GM12892 (cell line): ENCODE measurements at places on chromosomes 16 and 17.

DNA sequence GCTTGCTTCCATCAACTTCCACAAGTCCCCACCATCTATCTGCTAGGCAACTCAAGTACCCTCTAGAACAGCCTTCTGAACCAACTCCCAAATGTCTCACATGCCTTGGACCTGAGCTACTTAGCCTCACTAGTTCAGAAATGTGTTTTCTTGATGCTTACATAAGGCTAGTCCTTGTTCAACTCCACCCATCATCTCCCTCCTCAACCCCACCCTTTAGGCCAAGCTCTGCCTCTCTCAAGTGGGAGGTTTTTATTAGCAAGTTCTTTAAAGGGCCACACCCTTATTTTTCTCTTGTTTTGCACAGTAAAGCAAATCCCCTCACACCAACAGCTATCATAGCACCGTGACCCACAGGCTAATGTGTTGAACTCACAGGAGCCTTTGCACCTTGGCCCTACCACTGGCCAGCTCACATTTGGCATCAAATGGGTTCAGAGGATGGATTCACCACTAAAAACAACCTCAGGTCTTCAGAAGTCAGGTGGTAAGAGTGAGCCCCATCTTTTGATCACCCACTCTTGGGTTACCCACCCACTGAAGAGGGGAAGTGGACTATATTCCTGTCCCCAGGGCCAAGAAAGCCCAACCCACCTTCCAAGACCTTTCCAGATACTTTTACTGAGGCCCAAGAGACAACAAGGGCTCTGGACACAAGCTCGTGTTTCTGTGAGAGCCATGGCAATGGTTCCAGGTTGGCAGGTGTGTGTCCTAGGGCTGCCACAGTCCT lies 12.2 kb downstream of the PIK3R5 start:
- DNase-seq: no peak

- DNase-seq: no peak
Observed at GRCh38 chr17:28706471-28707338, 5.0 kb downstream of the PROCA1 start.

DNA sequence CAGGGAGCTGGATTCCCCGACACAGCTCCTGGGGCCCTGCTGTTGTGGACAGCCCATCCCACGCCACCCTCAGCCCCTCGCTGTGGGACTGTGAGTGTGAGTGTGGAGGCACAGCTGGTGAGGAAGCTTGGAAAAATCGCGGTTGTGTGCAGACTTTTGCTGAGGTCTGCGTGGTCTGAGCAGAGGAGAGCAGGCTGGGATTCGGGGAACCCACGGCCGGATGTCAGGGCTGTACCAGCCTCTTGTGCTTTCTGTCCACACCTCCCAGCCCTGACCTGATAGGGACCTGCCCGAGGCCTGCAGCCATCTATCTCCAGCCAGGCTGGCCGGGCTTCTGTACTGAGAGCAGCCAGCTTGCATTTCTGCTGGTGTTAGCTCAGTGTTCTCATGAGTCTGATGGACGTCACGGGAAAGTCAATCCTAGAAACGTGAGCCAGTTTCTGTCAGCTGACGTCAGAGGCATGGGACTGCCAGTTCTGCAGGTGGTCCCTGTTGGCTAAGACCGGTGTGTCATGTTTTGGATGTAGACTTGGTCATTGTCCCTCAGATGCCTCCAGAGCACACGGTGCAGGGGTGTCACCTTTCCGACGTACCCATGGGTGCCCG lies 72.8 kb upstream of the ZNF750 start:
- DNase-seq: no peak

DNA sequence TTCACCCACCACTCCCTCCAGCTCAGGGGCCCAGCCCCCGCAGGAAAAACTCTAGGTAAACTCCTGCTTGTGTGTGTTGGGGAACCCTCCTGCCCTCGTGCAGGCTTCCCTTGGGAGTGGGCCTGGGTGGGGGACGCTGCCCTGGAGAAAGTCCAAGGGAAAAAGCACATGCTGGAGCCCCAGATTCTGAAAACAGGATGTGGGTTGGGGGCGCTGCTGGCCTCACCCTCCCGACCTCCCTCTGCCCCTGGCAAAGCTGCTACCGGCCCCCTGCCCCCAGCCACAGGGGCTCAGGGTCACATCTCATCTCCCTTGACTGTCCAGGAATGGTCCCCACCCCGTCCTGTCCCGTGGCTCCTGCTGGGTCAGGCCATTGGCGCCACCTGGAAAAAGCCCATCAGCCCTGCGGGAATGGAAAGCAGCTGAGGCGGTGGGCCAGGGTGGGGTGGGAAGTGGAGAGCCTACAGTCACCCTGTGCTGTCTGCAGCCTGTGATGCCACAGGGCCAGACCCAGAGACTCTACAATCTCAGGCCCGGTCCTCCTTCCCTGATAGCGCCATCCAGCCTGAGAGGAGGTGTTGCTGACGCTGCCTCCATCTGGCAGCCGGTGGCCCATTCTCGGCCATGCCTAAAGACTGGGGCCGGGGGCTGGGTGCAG lies 2.5 kb upstream of the GJD3 start:
- no peak for DNase-seq

DNA sequence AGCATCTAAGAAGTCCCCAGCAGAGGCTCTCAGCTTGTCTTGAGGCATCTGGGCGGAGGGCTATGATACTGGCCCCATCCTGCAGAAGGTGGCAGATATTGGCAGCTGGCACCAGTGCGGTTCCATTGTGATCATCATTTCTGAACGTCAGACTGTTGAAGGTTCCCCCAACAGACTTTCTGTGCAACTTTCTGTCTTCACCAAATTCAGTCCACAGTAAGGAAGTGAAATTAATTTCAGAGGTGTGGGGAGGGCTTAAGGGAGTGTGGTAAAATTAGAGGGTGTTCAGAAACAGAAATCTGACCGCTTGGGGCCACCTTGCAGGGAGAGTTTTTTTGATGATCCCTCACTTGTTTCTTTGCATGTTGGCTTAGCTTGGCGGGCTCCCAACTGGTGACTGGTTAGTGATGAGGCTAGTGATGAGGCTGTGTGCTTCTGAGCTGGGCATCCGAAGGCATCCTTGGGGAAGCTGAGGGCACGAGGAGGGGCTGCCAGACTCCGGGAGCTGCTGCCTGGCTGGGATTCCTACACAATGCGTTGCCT lies at the start of gene CIITA:
TSS of gene CIITA (plus strand) at position 404 of the 543 bp plus-strand sequence. CDS start at position 533, 129 bp downstream.
- peak; percentile 63 for DNase-seq

DNA sequence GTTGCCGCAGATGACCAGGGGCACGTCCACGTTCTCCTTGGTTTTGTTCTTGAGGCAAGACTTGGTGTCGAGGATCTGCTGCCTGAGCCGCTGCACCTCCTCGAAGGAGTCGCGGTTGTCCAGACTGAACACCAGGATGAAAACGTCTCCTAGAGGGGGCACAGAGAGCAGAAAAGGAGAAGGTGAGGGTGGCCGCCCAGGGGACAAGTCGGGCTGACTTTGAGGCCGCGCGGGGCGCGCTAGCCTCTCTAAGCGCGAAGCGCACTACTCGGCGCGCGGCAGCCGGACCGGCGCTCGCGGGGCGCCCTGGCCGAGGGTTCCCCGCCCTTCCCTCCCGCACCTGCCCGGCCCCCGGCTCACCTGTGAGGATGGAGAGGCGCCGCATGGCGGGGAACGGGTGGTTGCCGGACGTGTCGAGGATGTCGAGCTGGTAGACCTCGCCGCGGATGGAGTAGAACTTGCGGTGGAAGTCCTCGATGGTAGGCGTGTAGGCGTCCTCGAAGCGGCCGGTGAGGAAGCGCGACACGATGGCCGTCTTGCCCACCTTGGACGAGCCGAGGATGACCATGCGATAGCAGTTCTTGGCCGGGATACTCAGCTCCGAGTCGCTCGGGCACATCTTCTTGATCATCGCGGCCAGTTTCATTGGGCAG lies 533 bp downstream of the RASD1 start:
- no peak for DNase-seq

- no peak for DNase-seq
Observed at GRCh38 chr17:6426356-6427101, 8.4 kb downstream of the AIPL1 start.

GRCh38 chr17:62592341-62593099 lies 35.0 kb upstream of the MRC2 start:
- no peak for DNase-seq

- DNase-seq: peak; percentile 41
Observed at GRCh38 chr16:15765880-15766279, 90.9 kb downstream of the MYH11 start.

GRCh38 chr16:89050868-89051311 lies 42.8 kb upstream of the ACSF3 start:
- no peak for DNase-seq
